ENCODE measurements at places on chromosomes 12 and 14.

- DNase-seq, result no peak
These were observed 37.9 kb upstream of the SINHCAF start for GRCh38 chr12:31363831-31364230.

GRCh38 chr14:68246074-68246785 is 426.7 kb downstream of the RAD51B start:
- no peak for DNase-seq

DNA sequence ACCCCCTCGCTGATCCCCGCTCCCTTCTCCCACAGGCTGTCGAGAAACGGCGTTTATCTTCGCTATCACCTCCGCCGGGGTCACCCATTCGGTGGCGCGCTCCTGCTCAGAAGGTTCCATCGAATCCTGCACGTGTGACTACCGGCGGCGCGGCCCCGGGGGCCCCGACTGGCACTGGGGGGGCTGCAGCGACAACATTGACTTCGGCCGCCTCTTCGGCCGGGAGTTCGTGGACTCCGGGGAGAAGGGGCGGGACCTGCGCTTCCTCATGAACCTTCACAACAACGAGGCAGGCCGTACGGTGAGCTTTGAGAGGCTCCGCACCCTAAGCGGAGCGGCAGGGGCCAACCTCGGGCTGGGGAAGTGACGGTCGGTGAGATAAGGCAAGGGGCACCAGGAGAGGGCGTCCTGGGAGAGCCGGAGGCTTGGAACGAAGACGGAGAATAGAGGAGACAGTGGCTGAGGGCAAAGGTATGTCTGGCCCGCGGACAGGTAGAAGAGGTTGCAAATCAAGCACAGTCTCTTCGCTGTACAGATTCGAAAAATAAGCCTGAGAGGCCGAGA is 2.3 kb downstream of the WNT1 start:
- DNase-seq, result no peak

- no peak for DNase-seq
These were observed 88.8 kb upstream of the GTF2A1 start for GRCh38 chr14:81309511-81309910.

- no peak for DNase-seq
These were observed 183.5 kb downstream of the NUAK1 start for GRCh38 chr12:105954951-105955931.

- DNase-seq, result peak; percentile 87
These were observed at the start of gene PPP1CC for GRCh38 chr12:110742718-110743570. PPP1CC (minus strand) TSS chr12:110742891; CDS start chr12:110742707, 184 bp downstream.

DNA sequence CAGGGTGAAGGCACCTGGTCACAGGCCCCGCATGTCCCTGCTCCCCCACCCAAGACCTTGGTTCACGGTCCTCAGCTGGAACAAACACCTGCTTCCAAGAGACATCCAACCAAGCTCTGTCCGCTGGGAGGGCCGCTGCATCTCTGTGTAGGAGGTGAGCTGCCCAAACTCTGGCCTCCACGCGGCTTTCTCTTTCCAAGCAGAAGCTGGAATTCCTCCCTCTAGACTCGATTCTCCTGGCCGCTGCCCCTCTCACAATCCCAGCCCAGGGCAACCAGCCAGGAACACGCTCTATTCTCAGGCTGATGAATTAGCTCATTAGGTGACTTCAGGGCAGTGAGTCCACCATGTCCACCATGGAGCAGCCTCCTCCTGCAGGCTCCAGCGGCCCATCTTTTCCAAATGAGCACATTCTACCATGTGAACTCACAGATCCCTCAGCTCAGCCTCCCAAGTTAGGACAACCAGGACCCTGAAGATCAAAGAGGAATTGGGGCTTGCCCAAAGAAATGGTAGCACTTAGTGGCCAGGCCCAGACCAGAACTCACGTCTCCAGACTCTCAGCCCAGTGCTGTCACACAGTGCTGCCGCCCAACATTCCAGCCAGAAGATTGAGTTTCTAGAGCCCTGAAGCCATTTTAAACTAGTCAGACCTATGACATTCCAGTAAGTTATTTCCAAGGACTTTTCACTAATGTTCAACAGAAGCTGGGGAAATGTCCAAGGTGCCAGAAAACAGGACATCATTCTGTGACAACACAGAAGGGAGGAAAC is 146.6 kb downstream of the ANO2 start:
- DNase-seq, result no peak

DNA sequence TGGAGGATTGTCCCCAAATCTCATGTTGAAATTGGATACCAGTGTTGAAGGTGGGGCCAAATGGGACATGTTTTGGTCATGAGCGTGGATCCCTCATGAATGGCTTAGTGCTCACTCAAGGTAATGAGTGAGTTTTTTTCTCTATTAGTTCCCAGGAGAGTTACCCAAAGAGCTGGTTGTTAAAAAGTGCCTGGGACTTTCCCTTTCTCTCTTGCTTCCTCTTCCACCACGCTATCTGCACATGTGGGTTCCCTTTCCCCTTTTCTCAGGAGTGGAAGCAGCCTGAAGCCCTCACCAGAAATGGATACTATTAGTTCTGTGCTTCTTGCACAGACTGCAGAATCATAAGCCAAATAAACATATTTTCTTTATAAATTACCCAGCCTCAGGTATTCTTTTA is 465.4 kb downstream of the FSCB start:
- no peak for DNase-seq

- no peak for DNase-seq
These were observed 73.9 kb downstream of the ITPK1 start for GRCh38 chr14:93041830-93042229.

- peak; percentile 7 for DNase-seq
These were observed 143.6 kb upstream of the SLC16A7 start for GRCh38 chr12:59452259-59452658.

- DNase-seq, result peak; percentile 91
These were observed at the start of gene MTERF2 for GRCh38 chr12:106986625-106987389. MTERF2 (minus strand) TSS chr12:106987146; CDS start chr12:106978714, 8,432 bp downstream.

DNA sequence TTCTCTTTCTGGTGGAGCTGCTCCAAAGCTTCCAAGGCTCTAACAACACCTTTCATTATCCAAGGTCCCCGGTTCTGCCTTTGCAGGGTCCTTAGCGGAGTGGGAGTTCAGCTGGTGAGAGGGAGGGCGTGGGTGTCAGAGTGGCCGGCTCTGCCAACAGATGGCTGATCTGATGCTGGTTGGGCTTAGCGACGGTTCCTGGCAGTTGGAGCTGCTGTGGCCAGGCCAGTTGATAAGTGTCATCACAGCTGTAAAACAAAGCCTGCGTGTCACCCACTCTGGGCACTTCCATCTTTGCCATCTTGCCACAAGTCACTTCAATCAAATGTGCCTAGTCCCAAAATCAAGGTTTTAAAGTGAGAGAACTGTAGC is 36.3 kb downstream of the RIN3 start:
- no peak for DNase-seq

DNA sequence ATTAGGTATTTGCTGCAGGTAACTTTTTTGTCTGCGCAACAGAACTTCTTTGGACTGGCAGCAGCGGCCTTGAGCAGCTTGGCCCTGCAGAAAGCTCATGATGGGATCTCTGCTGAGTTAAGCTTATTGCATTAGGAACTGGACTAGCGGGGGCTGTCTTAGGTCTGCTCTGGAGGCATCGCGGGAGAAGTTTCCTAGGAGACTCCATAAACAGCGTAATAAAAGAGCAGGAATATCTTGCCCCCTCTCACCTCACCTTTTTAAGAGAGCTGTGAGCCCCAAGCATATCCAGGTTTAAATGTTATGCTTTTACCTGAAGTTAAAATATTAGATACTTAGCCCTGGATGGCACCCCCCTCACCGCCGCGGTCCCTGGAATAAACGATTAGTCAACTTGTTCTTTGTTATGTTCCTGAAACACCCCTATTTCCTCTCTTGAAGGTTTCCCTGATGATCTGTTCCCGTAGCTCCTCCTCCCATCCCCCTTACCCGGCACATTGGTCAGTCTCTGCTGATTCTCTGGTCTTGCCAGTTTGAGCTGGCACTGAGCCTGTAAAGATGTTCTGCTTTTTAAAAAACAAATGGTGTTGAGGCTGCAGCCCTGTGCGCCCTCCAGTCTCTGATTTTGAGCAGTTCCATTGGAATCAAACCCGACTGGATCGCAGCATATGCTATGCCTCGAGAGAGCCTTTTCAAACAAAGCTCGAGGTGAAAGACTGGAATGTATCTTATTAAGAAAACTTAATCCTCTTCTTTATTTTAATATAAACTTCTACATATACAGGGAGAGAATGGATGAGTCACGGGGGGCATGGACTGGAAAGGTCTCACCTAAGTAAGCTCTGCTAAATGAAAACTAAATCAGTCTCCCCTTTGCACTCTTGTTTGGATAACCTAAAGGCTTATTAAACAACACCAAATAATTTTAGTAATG is 1.9 kb downstream of the MLXIP start:
- peak; percentile 71 for DNase-seq

DNA sequence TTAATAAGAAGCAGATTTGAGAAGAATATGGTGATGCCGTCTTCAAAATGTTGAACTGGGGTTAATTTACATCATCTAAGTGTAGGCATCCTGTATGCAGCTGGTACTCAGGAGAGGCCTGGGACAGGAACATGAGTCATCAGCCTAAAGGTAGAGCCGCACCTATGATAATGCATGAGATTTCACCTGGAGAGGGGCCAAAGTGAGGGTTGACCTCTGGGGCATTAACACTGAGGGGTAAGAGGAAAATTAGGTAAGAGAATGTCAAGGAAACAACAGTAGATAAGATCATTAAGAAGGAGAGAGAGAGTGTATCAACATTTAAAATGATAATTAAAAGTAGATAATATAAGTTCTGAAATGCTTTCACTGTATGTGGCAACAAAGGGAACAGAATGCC is 20.2 kb upstream of the SSTR1 start:
- DNase-seq, result no peak

DNA sequence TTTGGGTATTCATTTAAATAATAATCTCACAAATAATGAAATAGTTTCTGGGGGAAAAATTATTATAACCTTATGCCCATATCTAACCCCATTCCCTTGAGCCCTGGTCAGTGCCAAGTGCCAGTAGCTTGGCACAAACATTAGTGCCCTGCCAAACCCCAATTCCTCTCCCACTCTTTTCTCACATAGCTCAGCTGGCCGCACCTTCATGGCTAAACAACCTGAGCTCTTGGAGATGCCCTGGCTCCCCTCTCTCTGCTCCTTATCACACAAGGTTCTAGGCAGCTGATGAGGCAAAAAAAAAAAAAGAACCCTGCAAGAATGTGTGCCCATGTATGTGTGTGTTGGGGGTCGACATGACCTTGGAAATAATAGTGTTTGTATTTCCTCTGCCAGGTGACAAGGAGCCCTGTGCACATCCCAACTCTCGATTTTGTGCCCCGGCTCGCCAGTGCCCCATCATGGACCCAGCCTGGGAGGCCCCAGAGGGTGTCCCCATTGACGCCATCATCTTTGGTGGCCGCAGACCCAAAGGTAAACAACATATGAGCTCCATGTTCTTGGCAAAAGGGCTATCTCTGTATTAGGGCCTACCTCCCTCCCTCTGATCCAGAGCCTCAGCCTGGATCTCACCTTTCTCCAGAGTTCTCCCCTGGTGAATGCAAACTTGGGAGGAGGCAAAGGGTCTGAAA is 8.4 kb downstream of the PCK2 start:
- DNase-seq, result no peak

GRCh38 chr14:67514650-67515385 is 18.3 kb upstream of the PLEKHH1 start:
- peak; percentile 93 for DNase-seq

DNA sequence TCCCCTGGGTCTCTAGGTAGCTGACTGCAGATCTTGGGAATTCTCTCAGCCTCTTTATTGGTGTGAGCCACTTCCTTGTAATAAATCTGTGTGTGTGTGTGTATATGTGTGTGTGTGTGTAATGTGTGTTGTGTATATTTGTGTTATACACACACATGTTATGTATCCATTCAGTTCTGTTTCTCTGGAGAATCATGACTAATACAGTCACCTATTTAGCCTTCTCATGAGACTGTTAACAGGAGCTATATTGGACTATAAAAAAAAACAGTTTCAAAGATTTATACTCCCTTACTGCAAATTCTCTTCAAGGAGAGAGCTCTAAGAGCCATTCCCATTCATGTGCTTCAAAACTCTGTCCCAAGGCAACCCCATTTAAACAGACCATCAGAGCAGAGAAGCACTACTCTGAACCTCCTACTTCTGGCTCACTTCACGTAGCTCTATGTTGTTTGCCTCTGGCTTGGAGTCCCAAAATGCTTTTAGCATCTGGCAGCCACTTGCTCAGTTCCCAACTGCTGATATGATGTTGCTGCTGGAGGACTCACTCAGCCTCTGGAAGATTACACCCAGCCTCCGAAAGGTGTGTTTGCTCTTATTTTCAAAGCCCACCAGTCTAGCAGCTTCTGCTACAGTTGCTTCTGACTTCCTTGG is 48.7 kb upstream of the KITLG start:
- no peak for DNase-seq

- no peak for DNase-seq
These were observed 18.7 kb downstream of the NPC2 start for GRCh38 chr14:74474376-74474775.

- DNase-seq, result no peak
These were observed 249.2 kb downstream of the NELL2 start for GRCh38 chr12:44626883-44627282.

DNA sequence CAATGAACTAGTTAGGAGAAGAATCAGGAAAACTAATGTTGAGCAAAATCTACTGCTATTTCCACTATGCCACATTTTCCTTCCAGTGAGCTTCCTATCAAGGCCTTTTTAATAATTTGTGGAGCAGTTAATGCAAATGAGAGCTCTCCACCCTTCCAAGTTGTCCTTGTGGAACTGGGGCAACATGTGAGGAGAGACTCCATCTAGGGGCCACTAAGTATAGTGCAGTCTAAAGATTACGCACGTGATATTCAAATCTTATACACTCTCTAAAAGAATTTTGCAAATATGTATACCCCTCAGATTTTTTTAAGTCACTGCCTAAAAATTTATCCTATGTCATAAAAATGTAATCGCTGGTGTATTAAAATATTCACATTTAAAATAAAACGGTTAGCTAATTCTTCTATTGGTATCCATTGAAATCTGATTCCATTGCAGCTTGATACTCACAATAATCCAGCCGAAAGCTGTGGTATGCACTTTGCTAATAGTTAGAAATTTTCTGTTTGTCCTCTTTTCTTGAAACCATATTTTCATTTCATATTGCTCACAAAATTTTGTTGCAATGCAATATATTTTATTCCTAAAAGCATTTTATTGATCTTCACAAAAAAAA is 100.1 kb downstream of the PAH start:
- DNase-seq, result peak; percentile 14

- DNase-seq, result no peak
These were observed 41.7 kb downstream of the ZCRB1 start for GRCh38 chr12:42284157-42284556.

Measured in HTR-8/SVneo (cell line).